ENCODE measurements at places on chromosomes 1 and 21.

DNA sequence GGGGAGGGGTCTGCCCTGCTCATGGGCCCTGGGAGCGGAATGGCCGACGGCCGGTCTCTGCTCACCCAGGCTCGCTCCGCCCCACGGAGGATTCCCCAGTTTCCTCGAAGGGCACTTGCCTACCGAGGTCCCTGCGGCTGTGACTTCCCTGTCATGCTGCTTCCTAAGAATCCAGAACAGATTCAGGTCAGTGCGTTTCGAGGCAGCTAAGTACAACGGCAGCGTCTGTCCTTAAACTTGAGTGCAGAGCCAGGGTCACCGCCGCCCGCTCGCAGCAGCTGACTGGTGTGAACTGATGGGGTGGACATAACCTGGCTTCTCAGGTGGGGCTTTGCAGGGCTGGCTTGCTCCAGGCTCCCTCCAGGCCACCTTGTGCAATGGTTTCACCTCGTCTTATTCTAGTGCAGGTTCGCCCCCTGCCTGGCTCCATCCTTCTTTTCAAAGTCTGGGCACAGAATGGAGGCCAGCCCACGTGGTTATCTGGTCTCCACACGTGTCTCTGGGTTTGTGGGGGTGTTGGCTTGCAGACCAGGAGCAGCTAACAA is 7.6 kb upstream of the C1orf174 start:
- no peak for DNase-seq

GRCh38 chr1:154751690-154752089 is 118.4 kb downstream of the KCNN3 start:
- no peak for DNase-seq

GRCh38 chr1:168466714-168467131 is 77.1 kb downstream of the XCL2 start:
- no peak for DNase-seq

DNA sequence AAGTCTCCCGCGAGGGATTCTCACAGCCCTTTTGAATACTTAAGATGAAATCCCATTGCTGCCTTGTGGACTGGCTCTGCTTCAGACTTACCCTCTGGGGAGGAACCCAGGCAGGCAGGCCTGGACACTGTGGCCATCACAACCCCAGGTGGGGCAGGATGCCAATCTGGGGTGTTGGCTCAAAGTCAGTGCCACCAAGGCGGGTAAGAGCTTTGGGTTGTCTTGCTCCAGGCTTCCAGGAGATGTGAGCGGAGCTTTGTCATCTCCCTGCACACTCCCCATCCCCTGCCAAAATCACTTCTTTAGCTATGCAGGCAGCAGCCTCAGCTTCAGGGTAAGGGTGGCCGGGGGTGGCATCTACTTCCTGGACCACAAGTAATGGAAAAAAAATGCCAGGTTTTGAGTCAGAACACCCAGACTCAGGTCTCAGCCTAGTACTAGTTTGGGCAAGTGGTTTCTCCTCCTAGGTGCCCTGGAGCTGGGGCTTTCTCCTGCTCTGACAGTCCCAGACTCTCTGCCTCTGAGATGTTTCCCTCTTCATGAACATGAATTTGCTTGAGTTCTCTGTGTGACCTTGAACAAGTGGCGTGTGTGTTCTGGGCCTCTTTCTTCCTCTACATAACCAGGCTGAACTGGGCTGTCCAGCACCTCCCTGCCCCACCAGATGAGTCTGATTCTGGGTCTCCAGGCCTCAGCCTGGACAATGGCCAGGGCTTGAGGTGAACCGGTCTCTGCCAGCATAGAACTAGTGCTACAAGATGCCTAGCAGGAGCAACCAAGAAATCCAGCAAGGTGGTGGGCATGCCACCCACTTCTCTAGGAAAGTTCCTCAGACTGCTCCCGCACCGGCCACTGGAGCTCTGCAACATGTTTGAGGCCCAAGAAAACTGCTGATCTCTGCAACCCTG is 65.4 kb downstream of the VWA5B1 start:
- DNase-seq, result no peak

GRCh38 chr1:32701951-32702598 is 495 bp downstream of the SYNC start:
- no peak for DNase-seq
